ENCODE measurements at places on chromosomes 2 and 18.

- no peak for DNase-seq
Observed at GRCh38 chr2:42867093-42868065, 75.0 kb upstream of the HAAO start.

DNA sequence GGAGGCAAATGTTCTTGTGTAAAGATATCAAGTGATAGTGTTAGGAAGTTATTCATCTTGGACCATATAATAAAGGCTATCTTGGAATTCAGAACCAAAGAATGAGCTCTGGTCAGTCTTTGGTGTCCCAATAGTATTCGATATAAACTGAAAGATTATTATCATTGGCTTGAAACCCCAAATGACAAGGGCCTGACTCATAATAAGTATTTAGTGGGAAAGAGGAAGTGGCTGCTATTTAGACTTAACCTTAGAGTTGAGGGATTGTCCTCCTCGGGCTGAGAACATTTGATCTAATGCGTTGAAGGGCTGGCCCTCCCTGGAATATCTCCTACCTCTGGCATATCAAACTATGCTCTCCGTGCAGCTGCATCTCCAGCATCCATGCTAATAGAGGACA lies 67.5 kb downstream of the CDH20 start:
- no peak for DNase-seq

DNA sequence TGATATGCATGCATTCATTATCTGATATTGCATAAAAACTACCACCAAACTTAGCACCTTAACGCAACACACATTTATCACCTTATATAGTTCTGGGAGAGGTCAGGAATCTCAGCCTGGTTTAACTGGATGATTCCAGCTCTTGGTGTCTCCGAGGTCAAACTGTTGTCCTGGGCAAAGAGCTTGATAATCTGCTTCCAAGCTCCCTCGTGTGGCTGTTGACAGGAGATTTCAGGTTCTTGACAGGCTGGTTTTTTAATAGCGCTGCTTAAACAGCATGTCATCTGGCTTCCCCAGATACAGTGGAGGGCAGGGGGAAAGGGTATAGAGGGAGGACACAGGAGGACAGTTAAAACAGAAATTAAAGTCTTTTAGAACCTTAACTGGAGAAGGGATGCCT lies 785.0 kb downstream of the CNTNAP5 start:
- no peak for DNase-seq

DNA sequence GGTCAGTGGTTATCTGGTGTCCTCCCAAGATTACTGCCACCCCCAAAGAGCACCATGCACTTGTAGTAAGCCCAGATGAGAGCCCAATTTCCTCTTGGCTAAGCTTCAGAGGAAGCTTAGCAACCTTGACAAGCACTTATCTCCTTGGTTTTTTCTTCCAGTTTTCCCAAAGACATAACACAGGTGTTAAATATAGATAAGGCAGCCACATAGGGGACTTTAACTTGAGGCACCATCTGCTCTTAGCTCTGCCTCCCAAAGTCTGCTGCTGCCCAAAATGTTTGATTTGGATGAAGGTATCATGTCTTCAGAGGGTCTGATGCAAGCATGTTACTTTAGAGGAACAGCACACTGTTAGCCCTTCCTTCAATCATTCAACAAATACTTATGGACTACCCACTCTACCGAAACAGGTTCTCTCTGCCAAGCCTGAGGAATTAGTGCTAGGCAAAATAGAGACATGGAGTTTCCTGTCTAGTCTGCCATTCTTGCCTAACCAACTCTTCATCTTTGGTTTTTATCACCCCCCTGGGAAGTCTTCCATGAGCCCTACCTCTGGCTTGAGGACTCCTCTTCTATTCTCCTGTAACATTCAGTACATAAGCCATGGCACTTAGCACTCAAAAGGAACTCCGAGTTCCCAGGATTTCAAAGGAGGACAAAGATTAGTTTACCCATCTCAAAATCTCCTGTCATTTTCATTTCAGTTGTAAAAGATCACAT lies 73.7 kb downstream of the SP3 start:
- no peak for DNase-seq

- no peak for DNase-seq
Observed at GRCh38 chr2:238117199-238118154, 17.3 kb downstream of the ESPNL start.

GRCh38 chr2:92073815-92074548 lies 2797.2 kb upstream of the TEKT4 start:
- peak; percentile 24 for DNase-seq

- DNase-seq = no peak
Observed at GRCh38 chr18:6775702-6776101, 46.2 kb downstream of the ARHGAP28 start.

DNA sequence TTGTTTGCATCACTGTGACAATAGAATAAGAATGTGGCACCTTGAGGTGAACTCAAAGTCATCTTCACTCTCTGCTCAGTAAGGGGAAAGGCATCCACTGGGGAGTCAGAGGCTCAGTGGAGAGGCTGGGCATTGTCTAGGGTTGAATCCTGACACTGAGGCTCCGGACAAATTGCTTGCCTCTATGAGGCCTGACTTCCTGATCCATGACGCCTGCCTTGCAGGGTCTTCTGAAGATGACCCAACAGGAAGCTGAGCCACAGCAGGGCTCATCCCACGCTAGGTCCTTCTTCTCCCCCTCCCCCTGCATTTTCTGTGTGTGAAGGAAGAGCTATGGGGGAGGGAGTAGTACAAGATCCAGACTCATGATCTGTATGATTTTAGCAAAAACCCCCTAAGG lies 265.1 kb downstream of the SH3BP4 start:
- DNase-seq = no peak

DNA sequence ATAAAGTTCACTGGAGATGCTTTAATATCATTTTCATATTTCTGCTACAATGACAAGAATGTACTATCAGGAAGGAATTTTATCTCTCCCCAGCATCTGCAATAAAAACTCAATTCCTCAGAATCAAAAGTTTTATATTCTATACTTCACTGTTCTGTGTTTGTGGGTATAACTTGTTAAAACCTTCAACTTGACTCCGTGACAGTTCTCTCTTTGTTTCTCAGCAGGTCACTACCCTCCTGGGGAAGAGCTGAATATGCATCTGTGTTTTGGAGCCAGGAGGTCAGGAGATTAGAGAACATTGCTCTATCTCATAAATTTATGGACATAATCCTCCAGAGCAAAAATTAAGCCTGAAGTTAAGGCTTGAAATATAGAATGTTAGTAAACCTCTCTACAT lies 411.4 kb downstream of the TRIB2 start:
- no peak for DNase-seq

DNA sequence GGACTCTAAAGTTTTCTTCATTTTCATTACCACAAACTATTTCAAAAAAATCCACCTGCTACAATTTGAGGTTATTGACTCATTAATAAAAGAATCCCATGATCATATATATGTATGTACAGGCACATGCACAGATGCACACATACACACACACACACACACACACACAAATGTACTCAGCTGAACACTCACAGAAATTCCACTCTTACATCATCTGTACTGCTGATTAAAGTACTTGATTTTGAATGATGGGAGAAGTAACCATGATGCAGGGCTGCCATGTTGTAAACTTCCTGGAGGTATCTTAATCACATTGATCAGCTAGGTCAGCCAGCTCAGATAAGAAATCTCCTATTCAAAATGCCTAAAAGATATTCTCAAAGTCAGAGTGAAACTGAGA lies 1313.2 kb upstream of the NRXN1 start:
- no peak for DNase-seq

DNA sequence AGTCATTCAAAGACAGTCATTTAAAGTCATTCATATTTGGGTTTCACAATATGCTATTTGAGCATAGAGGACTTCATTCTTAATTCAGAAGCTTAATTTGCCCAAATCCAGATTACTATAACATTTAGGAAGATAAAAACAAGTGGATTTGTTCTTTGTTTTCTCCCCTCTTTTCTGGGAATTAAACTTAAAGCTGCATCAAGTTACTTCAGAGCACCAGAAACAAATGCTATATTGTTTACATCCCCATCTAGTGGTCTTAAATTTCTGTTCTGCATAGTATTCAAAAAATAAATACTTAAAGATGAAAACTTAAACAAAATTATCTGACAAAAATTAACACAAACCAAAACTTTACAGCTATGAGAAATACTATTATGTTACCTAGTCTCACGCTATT lies 34.7 kb upstream of the MARCHF7 start:
- no peak for DNase-seq

- no peak for DNase-seq
Observed at GRCh38 chr2:150594299-150594698, 106.8 kb upstream of the RND3 start.

DNA sequence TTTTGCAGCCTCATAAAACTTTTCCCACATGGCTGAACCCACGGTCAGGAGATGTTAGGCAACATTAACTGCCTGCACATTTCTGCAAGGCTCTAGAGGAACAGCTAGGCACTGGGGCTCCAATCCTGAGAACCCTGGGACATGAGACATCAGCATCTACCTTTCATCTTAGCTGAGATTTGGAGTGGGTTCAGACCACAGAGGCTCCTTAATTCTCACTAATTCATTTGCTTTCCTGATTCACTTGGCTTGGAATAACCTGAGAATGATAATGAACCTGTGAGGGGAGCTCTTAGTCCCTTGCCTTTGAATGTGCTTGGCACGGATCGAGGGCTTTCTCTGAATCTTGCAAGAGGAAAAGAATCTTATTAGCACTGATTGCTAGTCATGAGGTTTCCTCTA lies 266.2 kb downstream of the FIGN start:
- DNase-seq = no peak

- no peak for DNase-seq
Observed at GRCh38 chr2:85607268-85608215, 4.3 kb downstream of the C2orf68 start.

DNA sequence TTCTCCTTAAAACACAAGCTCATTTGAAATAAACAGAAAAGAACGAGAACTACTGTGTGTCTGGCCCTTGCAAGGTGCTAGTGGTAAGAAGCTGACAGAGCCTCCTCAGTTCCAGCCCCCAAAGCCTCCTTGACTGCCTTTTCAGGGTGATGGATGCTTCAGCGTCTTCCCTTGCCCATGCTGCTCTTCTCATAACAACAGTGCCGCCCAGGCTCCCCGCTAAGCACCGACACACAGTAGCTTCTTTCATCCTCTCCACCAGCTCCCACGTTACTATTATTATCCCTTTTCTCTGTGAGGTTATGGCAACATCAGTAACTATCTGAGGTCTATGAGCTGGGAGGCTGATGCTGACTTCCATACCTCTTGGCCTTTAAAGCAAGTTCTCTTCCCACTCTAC lies 418.6 kb downstream of the TSN start:
- DNase-seq = no peak

DNA sequence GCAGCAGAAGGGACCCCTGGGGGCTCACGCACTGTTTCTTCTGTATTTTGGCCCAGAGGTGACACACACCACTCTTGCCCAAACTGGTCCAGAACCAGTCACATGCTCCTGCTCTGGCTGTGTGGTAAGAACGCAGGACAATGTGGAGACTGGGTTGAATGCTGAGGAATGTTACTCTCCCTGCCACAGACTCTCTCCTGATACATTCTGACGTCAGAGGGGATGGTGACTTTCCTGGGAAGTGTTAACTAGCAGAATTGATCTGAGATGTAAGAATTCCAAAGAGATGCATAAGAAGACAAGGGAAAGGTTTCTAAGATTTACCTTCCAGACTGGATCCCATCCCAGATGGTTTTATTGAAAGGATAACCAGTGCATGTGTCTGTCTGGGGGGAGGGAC lies 100.8 kb downstream of the ASB1 start:
- DNase-seq = no peak

GRCh38 chr2:95347681-95348608 lies 50.8 kb downstream of the KCNIP3 start:
- no peak for DNase-seq

- DNase-seq = no peak
Observed at GRCh38 chr2:143453981-143454511, 324.8 kb downstream of the ARHGAP15 start.

Data from posterior cingulate gyrus (tissue), 11 donors.